ENCODE measurements at places on chromosomes 5 and 9. TPM values are rescaled to one million over a fixed set of nuclear protein-coding genes. Genes with fewer than 3 reads are reported as not detected.

SLC6A7 gene
- total RNA-seq = 0.02 TPM

GGTA1 gene
- not detected for total RNA-seq

ZNF618 gene
- total RNA-seq = 12.5 TPM

GRM6 gene
- not detected for total RNA-seq

PLPPR1 gene
- not detected for total RNA-seq

CCL27 gene
- total RNA-seq = not detected

PPP3R2 gene
- total RNA-seq = not detected

SLC24A2 gene
- total RNA-seq = not detected

NLN gene
- total RNA-seq = 63.8 TPM

TUSC1 gene
- 6.7 TPM for total RNA-seq

CD72 gene
- 0.39 TPM for total RNA-seq

GABRA1 gene
- total RNA-seq = not detected

ADAMTS6 gene
- total RNA-seq = 0.15 TPM

FGF1 gene
- total RNA-seq = 0.42 TPM

TMOD1 gene
- 2.0 TPM for total RNA-seq

HRH2 gene
- 0.49 TPM for total RNA-seq

GPSM1 gene
- total RNA-seq = 13.6 TPM

TJP2 gene
- 4.0 TPM for total RNA-seq

IFNB1 gene
- not detected for total RNA-seq

ADAMTS12 gene
- 7.6 TPM for total RNA-seq

SPINK6 gene
- total RNA-seq = 0.27 TPM

MUSK gene
- total RNA-seq = not detected

ENHO gene
- 1.9 TPM for total RNA-seq

TEX48 gene
- not detected for total RNA-seq

STKLD1 gene
- total RNA-seq = 0.73 TPM

SLC36A2 gene
- not detected for total RNA-seq

LCN6 gene
- not detected for total RNA-seq

PCDHA11 gene
- 0.07 TPM for total RNA-seq

ADRA1B gene
- 15.9 TPM for total RNA-seq

EEIG1 gene
- 32.2 TPM for total RNA-seq

SLC6A18 gene
- not detected for total RNA-seq

INSL4 gene
- 17.1 TPM for total RNA-seq

SV2C gene
- not detected for total RNA-seq

BRD8 gene
- total RNA-seq = 46.5 TPM

SPINK13 gene
- total RNA-seq = 0.31 TPM

DNAJB5 gene
- 13.7 TPM for total RNA-seq

PCDHA9 gene
- total RNA-seq = not detected

SLIT3 gene
- 19.5 TPM for total RNA-seq

EGFLAM gene
- 0.47 TPM for total RNA-seq

SLC46A2 gene
- not detected for total RNA-seq

PCDHA12 gene
- 2.8 TPM for total RNA-seq

ANKH gene
- 17.9 TPM for total RNA-seq

LHX6 gene
- total RNA-seq = 3.7 TPM

SEMA6A gene
- 0.15 TPM for total RNA-seq

CDHR2 gene
- total RNA-seq = 0.05 TPM

WNK2 gene
- total RNA-seq = 7.5 TPM

PHF24 gene
- total RNA-seq = 0.19 TPM

PCDHGA7 gene
- total RNA-seq = 0.95 TPM

SLC27A6 gene
- not detected for total RNA-seq

CAST gene
- total RNA-seq = 193 TPM
